Stimulated activated CD8-positive, alpha-beta memory T cell treated with anti-CD3 and anti-CD28 coated beads, Interleukin-4, amount 100 ng/mL, for 1 hour (primary cell): ENCODE measurements at places on chromosomes 5 and 9.

DNA sequence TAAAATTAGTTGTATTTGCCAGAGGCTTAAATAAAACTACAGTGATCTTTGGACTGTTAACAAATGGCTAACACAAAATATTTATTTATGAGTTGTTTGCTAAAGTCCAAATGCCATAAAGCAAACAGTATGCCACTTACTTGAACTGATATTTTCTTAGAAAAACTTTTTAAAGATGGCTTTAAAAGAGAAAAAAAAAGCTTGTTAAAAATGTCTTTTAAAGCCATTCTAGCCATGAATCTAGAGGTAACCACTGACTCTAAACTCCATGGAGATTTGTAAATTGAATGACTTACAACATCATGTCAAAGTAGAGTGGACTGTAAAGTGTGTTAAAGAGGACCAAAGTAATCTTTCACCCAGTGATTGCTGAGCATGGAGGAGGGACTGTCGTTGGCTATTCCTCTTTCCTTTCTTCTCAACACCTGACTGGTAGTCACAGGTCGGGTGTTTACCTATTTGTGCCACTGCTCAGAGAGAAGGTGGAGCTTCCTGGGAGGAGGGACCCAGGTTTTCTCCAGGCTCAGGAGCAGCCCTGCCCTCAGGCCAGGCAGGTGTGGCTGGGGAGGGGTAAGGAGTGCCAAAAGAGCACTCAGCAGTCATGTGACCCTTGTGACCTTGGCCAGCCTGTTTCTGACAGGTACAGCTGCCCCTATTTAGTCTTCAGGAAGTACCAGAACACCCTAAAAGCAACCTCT is 69.1 kb upstream of the TJP2 start:
- no peak for DNase-seq

GRCh38 chr9:77651203-77651602 is 3.1 kb upstream of the GNA14 start:
- DNase-seq, result no peak

- no peak for DNase-seq
Measured at GRCh38 chr5:179319741-179320281, 25.4 kb downstream of the ADAMTS2 start.

DNA sequence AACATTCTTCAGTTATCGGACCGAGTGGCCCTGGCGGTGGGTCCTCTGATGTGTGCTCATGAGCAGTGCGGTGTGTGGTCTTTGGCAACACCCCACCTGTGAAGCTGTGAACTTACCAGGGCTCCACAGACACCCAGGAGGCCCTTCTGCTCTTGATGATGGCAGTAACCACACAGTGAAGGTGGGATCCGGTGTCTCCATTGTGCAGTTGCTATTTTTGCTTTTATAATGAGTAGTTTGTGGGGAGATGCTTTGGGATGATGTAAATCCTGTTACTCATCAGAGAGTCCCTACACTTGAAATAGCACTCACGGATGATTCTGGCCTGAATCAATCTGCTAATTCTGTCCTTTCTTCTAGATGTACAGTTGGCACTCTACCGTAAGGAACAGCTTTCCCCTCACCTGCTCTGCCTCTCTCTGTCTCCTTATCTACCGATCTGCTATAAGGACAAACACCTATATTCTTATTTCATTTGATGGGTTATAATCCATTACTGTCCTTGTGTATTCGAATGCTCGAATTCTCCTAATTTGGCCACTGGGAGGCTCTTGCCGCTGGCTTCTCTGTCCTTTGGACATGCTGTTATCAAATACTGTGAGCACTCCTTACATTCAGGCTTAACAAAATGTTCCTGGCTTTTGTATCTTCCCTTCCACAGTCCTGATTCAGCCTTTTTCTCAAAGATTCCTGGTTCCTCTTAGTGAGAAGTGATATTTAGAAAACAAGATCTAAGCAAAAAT is 20.2 kb downstream of the ATPSCKMT start:
- no peak for DNase-seq

DNA sequence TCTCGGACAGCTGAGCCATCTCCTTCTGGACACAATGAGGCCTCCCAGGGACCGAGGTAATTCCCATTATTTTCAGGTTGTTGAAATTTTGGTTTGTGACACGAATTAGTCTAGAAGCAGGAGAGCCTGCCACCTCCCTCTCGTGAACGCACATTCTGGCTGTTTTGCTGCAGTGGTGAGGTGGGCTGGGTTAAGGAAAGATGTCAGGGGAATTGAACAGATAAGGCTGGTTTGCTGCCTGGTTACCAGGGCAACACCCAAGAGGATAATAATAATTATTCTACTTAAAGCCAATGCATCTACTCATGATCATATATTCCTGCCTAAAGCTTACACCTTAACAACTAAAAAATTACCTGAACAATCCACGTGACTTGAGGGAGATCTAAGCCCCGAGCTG is 38.1 kb downstream of the DDX31 start:
- DNase-seq, result no peak

- DNase-seq, result no peak
Measured at GRCh38 chr5:38059876-38060275, 198.5 kb upstream of the EGFLAM start.

GRCh38 chr5:72041654-72042053 is 65.6 kb upstream of the MAP1B start:
- DNase-seq, result no peak

- DNase-seq, result no peak
Measured at GRCh38 chr5:37015795-37016666, 139.5 kb downstream of the NIPBL start.

DNA sequence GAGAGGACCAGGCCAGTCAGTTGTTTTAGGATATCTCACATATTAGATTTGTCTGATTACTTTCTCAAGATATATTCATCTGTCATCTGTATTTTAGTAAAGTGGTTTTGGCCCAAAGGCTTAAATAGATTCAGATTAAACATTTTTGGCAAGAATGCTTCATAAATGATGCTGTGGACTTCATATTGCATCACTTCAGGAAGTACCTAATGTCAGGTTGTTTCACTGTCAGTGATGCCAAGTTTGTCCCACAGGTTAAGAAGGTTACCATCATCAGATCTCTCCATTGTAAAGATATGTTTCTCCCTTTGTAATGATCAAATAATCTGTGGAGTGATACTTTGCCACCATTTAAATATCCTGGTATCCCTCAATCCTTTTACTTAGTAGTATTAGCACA is 37.3 kb downstream of the ERCC6L2 start:
- DNase-seq, result no peak

DNA sequence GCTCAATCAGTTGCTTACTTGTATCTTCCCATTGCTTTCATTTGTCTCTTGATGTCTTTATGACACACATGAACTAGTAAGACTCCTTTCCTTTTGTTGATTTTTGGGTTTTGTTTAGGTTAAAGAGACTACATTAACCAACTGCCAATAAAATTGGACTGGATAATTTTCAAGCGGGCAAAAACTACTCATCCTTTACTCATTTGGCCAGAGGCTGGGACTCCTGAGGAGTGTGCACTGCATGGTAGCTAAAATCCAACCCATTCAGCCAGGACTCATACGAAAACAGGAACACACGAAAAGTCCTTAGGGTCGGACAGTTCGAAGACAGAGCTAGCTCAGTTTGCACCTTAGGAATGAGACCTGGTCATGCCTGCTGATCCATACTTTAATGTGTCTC is 6.0 kb downstream of the SLC46A2 start:
- no peak for DNase-seq

DNA sequence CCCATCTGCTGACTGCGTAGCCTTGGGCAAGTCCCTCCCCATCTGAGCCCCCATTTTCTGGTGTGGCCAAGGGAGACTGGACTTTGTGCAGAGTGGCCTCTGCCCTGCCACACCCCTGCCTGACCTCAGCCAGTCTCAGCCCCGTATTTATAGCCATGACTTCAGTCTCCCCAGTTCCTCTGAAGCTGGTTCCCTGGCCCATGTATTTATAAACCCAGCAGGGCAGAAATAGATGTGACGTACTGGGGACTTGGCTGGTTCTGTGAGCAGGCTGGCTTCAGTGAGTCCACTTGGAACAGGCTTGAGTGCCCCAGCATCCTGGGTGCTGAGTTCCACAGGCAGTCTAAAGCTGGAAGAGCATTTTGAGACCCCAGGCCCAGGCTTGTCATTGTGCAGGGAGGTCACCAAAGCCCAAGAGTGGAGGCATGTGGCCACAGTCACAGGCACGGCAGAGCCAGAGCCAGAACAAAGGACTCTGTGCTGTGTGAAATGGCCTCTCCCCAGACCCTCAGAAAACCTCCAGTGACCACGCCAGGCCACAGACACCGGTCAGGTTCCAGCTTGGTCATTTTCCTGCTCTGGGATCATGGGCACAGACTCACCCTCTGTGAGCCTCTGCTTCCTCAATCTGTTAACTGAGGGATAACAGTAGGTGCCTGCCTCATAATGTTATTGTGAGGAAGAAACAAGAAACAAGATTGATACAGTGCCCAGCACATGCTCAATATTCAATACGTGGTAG is 30.4 kb upstream of the SYNPO start:
- DNase-seq, result no peak

DNA sequence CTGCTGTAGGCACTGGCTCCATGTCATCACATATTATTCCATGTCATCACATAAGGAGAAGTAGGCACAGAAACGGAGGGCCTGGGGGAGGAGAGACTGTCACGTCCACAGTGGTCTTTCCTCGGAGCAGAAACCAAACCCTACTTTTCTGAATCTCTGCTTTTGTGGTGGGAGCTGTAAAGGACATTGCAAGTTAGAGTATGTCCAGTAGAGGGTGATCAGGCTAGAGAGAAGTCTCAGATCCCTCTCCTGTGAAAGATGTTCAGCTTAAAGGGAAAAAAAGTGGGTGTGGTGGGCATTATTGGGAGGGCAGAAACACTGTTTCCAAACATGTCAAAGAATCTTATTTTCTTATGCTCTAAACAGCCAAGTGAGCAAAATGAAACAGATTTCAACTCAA is 19.4 kb upstream of the FBP2 start:
- DNase-seq, result no peak

DNA sequence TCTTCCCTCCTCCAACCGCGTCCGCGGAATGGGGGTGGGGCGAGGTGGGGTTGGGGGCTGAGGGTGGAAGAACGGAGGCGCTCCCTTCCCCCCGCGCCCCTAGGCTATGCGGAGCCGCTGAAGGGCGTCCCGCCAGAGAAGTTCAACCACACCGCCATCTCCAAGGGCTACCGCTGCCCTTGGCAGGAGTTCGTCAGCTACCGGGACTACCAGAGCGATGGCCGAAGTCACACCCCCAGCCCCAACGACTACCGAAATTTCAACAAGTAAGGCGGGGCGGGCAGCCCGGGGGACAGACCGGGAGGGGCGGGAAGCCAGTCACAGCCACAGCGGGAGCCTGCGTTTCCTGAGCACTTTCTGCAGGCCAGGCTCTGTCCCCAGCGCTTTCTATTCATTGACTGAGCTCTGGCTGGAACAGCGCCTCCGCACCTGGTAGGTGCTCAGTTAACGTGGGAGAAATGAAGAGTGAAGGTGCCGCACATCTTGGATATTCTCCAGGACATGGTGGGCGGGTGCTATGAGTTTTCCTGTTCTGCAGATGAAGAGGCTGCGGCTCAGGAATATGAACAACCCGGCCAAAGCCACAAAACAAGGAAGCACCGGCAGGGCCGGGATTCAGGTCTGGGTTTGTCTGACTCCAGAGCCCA is 11.3 kb downstream of the MYOZ3 start:
- no peak for DNase-seq

DNA sequence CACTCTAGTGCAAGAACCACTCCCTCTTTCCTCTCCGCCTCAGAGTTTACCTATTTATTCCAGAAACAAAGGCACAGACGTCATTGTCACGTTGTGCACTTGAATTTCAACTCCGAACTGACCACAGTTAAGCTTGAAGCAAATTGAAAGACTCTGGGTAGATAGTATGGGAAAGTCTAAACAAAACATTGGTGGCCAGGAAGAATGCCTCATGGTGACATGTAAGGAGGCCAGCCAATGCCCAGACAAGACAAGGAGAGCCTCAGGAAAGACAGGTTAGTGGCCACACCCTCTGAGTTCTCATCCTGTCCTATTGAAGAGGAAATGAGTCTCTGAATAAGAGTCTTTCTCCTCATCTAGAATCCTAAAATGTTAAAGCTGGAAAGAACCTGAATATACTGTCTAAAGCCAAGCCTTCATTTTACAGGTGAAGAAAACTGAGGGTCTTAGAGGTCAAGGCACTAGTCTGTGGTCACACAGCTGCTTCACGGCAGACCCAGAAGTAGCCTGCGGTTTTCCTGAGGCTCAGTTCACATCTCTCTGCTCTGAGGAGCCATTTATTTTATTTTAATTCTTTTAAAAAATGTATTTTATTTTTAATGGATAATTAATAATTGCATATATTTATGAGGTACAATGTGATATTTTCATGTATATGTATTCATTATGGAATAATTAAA is 30.2 kb downstream of the ZFAND5 start:
- no peak for DNase-seq

- no peak for DNase-seq
Measured at GRCh38 chr9:115189686-115190085, 71.7 kb upstream of the TNC start.

GRCh38 chr5:180736536-180736935 is 3.3 kb downstream of the OR2Y1 start:
- no peak for DNase-seq

DNA sequence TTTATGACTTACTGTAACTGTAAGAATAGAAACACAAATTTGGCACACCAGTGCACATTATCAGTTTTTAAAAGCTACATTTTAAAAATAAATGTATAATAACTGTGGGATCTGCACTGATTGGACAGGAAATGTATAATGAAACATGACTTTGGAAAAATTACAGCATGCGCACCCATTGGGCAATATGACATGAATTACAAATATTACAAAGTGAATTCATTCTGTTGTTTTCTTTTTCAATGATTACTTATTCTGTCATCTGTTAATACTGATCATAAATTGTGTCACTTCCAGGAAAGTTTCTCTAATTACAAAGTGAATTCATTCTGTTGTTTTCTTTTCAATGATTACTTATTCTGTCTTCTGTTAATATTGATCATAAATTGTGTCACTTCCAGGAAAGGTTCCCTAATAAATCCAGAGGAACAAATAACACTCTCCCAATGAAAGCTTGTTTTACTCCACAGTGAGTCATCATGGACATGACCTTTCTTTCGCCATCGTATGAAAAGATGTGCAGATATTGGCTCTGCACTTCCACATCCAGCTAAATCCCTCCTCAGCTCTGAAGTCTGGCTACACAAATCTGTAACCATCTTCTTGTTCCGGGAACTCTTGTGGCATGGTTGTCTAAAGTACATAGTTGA is 297.0 kb upstream of the HAPLN1 start:
- DNase-seq, result no peak

GRCh38 chr9:83065233-83065632 is 2.3 kb upstream of the RASEF start:
- no peak for DNase-seq

DNA sequence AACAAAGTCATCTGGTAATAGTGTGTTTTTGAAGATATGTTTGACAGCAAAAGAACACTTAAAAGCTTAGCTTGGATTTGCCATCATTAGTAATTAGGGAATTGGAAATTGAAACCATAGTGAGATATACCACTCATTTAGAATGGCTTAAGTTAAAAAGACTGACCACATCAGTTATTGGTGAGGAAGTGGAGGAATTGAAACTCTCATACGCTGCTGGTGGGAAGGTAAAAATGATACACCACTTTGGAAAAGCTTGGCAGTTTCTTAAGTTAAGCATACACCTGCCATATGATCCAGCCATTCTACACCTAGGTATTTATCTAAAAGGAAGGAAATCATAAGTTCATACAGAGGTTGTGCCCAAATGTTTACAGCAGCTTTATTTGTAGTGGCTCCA is 213.2 kb downstream of the TRIO start:
- DNase-seq, result no peak
